ENCODE measurements at places on chromosomes 1 and 21.

DNA sequence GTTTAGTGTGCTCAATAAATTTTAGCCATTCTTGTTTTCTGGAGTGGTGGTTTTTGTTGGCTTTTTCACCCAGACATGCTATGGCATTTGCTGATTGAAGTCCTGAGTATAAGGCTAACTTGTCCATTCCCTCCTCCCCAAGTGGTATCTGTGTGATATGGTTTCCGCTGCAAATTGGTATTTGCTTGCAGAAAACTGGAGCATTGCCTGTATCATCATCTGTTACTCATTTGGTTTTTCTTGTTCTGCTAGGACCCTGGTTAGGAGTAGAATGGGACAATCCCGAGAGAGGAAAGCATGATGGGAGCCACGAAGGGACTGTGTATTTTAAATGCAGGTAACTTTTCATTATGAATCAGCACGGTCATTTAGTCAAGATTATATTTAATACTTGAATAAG lies 34.0 kb downstream of the TBCE start:
- H3K27ac ChIP-seq, result no peak overlapping the region
- DNase-seq, result no peak
- no peaks in the 10 kb centered on the region for H3K36me3 ChIP-seq
- H3K27me3 ChIP-seq, result no peaks in the 10 kb centered on the region
- no peaks in the 10 kb centered on the region for H3K4me1 ChIP-seq

GRCh38 chr1:78440381-78440793 lies 50.4 kb upstream of the PTGFR start:
- no peaks in the 10 kb centered on the region for H3K27me3 ChIP-seq
- peaks cover 6% of the 10 kb centered on the region for H3K4me1 ChIP-seq
- H3K36me3 ChIP-seq, result no peaks in the 10 kb centered on the region
- no peak for DNase-seq
- no peak overlapping the region for H3K4me3 ChIP-seq
- H3K27ac ChIP-seq, result no peak overlapping the region

GRCh38 chr1:185853739-185854138 lies 119.5 kb downstream of the HMCN1 start:
- no peak overlapping the region for H3K27ac ChIP-seq
- H3K36me3 ChIP-seq, result no peaks in the 10 kb centered on the region
- DNase-seq, result no peak
- H3K4me1 ChIP-seq, result peaks cover 13% of the 10 kb centered on the region

GRCh38 chr1:9428601-9429341 lies 110.5 kb upstream of the SLC25A33 start:
- peak overlapping the region; percentile 89 for H3K27ac ChIP-seq
- no peaks in the 10 kb centered on the region for H3K27me3 ChIP-seq
- peak; percentile 99 for DNase-seq
- H3K36me3 ChIP-seq, result no peaks in the 10 kb centered on the region
- H3K4me3 ChIP-seq, result peak overlapping the region; percentile 64
